ENCODE measurements at places on chromosomes 6 and 20.

GRCh38 chr6:108588586-108588985, 27.9 kb downstream of the FOXO3 start:
- DNase-seq: peak; percentile 53

DNA sequence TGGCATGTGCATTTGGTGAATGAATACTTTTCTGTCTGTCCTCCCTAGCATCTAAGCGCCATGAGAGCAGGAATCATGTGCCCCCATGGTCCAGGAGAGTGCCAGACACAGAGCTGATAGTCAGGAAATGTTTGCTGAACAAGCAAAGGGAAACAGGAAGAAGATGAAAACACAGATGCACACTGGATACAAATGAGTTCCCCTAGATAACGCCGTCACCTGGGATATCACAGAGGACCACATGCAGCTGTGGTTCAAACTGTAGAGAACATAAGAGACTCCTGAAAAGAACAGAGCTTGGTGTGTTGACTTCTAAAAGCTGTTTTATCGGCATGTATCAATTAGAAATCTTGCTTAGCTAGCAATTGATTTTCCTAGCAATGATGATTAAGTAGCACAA, 293.7 kb downstream of the BTBD3 start:
- DNase-seq: no peak

- no peak for DNase-seq
These were observed 36.3 kb upstream of the MRGBP start for GRCh38 chr20:62759981-62760431.

- DNase-seq: peak; percentile 47
These were observed 722 bp downstream of the ISM1 start for GRCh38 chr20:13221673-13222318.

- no peak for DNase-seq
These were observed 77.1 kb upstream of the MRPS10 start for GRCh38 chr6:42294759-42295158.

DNA sequence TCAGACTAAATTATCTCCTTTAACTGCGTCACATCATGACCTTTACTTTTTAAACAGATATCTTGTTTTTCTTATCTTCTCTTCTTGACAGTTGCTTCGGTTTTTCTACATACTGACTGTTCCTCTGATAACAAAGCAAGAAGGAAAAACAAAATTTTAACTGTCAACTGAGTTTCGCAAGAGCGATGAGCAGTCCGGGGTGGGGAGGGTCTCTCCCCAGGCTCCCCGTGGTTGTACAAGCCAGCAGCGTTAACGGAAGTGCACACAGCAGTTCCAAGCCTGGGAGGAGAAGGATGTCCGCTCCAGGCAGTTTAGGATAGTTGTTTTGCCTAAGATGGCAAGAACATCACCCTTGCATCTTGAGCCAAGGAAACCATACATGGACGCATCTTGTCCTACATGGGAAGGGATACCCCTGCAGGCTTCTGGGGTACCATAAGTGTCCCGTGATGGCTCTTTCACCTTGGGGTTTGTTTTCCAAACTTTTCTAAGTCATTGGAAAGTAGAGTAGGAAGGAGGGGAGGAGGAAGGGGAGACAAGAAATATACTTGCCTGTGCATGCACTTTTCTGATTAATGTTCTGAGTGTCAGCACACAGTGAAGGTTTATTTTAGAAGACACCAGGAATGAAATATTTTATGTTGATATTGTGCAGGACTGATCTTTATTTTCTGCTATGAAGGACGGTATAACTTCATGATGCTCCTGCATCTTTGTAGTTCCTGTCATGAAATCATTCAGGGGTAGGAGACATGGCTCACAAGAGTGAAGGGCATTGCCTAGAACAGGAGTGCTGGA, 20.8 kb downstream of the SLC24A3 start:
- DNase-seq: no peak

DNA sequence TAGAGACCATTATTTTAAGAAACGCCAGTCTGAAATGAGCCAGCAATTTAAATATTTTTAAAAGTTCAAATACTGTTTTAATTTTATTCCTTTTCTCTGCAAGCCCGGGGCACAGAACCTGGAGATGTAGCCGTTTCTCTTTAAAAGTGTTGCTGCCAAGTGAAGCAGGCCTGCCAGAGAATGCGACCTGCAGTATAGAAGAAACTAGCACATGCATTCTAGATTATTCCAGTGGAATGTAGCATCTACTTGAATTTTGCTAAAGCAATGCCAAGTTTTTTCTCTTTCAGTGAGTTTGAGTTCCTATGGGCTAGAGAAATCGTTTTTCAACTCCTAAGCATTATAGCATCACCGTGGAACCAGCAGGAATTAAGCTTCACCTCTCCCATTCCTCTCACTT, 101.3 kb downstream of the QRSL1 start:
- DNase-seq: no peak

All from hepatic stellate cell (primary cell).